ENCODE measurements at places on chromosomes 1 and 21.

DNA sequence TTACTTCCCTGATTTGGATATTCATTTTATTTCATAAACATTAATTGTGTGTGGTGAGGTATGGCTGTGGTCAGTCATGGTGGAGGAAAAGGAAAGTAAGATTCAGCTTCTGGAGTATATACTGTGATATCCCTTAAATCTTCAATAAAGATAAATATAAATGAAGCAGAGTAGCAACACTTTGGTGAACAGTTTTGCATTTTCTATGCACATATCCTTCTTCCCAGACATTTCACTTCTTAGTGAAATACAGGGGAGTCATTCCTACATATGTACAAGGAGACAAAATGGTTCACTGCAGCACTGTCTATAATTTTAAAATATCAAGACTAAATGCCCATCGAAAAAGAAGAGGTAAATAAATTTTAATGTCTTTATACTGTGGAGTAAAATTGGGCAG is 61.3 kb downstream of the DISP1 start:
- DNase-seq: no peak

- no peak for DNase-seq
Observed at GRCh38 chr21:19049567-19049966, 646.0 kb upstream of the TMPRSS15 start.

DNA sequence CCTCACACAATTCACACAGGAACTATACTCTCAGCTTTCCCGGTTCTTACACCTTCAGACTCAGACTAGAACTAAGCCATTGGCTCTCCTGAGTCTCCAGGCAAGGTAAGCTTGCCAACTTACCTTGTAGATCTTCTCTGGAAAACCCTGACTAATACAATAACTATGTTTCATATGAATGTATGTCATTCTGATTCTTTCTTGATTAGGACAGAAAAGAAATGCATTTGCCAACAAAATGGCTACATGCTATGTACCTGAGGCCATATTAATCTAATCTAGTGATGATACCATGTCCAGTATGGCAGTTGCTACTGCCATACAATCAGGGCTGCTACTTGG is 9.8 kb upstream of the ZSWIM5 start:
- DNase-seq: no peak

DNA sequence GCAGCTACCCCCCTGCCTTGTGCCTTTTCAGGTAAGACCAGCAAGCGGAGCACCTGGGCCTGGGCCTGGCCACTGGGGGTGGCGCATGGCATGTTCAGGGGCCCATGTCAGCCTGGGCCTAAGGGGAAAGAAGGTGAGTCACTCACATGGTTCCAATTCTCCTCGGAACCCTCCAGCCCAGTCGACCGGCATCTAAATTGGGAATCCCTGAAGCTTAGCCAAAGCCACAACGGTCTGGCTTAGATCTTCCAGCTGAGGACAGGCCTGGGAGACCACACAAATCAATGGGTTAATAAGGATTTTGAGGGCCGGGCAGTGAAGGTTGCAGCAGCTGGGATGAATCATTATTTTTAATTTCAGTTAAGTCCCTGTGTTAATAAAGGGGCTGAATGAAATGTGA is 145.1 kb upstream of the SMYD2 start:
- DNase-seq: no peak

GRCh38 chr21:15439726-15440125 is 290.1 kb upstream of the USP25 start:
- no peak for DNase-seq

DNA sequence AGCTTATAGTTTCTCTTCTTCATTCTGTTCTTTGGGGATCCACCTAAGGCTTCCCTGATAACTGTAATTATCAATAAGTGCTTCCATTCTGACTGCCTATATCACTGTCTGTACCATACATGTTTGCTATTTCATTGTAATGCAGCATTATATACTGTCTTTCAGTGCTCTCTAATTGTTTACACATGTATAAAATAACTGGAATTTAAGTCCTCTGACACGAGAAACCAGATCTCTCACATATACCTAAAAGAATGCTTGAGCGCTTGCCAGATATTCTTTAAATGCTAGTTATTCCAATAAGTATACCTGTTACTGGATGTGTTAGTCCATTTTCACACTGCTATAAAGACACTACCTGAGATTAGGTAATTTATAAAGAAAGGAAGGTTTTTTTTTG is 34.7 kb downstream of the CELF3 start:
- DNase-seq: no peak
